ENCODE measurements at places on chromosomes 13 and 19.

- DNase-seq, result peak; percentile 71
These were observed 12.5 kb downstream of the CAPN12 start for GRCh38 chr19:38731654-38732301.

GRCh38 chr13:41610404-41610803, 153.1 kb downstream of the RGCC start:
- peak; percentile 86 for DNase-seq

GRCh38 chr13:101698400-101698799, 245.9 kb downstream of the ITGBL1 start:
- peak; percentile 44 for DNase-seq

- peak; percentile 40 for DNase-seq
These were observed 494 bp downstream of the NCLN start for GRCh38 chr19:3186160-3186688.

DNA sequence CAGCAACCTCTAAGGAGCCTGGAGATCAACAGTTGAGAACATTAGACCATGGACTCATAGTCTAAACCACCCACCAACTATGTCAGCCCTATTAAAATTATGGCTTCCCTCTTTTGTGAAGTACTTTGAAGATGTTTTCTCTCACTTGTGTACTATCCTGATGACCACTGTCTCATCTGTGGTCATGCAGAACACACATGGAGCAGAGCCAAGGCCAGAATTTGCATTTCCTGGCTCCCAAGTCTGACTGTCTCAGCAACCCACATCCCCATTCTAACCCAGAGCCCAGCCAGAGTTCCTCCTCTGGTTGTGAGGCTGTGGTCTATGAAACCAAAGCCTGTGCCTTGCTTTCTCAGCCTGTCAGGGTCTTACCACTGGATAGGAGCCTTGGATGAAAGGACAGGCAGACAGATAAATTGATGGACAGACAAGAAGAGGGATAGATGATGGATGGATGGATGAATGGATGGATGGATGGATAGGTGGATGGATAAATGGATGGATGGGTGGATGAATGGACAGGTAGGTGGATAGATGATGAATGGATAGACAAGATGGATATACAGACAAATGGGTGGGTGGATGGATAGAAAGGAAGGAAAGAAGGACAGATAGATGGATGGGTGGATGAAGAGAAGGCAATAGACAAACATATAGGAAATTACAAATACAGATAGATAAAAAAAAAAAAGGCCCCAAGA, 35.4 kb downstream of the ZNF557 start:
- DNase-seq, result no peak

DNA sequence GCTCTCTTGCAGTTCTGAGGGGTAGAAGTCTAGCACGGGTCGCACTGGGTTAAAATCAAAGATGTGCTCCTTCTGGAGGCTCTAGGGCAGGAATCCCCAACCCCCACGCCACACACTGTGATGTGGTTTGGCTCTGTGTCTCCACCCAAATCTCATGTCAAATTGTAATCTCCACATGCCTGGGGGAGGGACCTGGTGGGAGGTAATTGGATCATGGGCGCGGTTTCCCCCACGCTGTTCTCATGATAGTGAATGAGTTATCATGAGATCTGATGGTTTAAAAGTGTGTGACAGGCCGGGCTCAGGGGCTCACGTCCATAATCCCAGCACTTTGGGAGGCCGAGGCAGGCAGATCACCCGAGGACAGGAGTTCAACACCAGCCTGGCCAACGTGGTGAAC, 26.6 kb upstream of the CALM3 start:
- DNase-seq, result peak; percentile 15

- DNase-seq, result no peak
These were observed 1.7 kb downstream of the ZNF90 start for GRCh38 chr19:20079476-20079875.
